Fibroblast of mammary gland (primary cell): ENCODE measurements at places on chromosomes 7 and 10.

- no peak for DNase-seq
Observed at GRCh38 chr7:47625861-47626715, 44.2 kb upstream of the TNS3 start.

DNA sequence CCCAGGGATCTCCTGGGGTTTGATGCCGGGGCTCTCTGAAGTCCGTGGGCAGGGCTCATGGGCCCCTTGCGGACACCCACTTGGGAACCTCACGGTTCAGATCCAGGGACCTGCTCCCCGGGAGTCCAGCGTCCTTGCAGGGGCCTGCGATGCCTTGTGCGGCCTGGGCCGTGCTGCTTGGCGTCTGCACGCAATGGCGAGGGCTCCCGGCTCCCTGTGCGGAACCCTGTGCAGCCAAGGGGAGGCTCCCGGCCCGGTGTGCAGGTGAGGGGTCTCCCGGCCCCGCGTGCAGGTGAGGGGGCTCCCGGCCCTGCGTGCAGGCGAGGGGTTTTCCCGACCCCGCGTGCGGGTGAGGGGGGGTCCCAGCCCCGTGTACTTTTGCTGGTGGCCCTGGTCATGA is 146.7 kb downstream of the DNAJB6 start:
- no peak for DNase-seq

GRCh38 chr10:42754155-42755027 is 28.2 kb upstream of the BMS1 start:
- DNase-seq: no peak

DNA sequence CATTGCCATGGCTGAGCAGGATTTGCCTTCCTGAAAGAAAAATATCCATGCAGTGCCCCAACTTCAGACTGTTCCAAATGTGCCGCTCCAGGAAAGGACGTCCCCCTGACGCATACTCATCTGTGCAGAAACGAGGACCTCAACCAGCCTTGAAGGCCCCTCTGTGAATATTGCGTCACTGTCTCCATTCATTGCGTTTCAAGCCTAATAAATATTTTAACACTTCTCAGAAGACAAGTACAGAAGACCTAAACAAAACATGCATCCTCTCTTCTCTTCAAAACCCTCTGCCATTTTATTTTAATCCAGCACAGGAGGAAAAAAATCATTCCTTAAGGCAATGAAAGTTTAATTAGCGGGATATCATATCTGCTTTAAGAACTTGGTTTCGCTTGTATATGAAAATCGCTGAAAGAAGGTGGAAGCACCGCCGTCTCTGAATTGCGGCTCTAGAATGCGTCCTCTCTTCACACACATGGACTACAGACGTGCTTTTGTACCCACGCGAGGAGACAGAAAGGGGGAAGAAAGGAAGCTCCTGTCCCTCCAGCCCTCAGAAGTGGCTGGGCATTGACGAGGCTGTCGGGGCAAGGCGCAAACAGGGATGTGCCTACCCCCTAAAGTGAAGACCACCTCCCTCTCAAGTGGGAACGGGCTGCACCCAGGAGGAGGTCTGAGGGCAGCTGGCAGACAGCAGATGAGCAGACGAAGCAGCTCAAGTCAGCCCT is 36.8 kb downstream of the RGS10 start:
- DNase-seq: no peak

GRCh38 chr10:52706332-52707070 is 66.1 kb downstream of the MBL2 start:
- no peak for DNase-seq
